ENCODE measurements at places on chromosomes 16 and 17. TPM values are rescaled to one million over a fixed set of nuclear protein-coding genes. Genes with fewer than 3 reads are reported as not detected.

Gene CTRL
- 2.2 TPM for total RNA-seq

Gene USP43
- 3.8 TPM for total RNA-seq

Gene CES4A
- total RNA-seq = 8.1 TPM

Gene MAP2K4
- total RNA-seq = 10.0 TPM

Gene VPS4A
- total RNA-seq = 23.2 TPM

Gene AGRP
- not detected for total RNA-seq

Gene NPB
- total RNA-seq = 0.54 TPM

Gene SCARF1
- total RNA-seq = 60.3 TPM

- DNase-seq = peak; percentile 64
Measured at GRCh38 chr17:79997011-79997660, 38.5 kb downstream of the TBC1D16 start.

DNA sequence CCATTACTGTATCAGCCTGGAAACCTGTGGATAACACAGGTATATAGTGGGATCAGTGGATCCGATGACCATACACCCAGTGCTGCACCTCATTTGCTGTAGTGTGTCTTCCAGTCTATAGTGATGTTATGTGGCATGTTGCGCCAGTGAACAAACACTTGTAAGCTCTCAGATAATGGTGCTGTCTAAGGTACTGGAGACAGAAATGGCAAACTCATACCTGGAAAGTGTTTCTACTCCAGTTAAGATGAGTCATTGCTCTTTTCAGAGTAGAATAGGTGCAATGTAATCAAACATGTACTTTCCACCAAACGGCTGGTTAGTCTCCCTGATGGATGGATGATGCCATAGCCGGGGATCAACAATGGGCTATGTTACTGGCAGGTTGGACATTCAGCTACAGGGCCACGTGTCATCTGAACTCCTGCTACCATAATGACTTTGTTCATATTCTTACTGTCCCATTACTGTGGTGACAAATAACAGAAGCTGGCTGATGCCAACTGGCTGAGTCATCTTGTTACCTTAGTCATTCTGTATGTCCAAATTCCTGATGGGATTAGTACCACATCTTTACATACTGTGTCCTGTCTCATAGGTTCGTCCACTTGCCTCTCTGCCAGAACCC lies 6.3 kb downstream of the CCL11 start:
- no peak for DNase-seq

GRCh38 chr16:83942815-83943515 lies 10.1 kb upstream of the OSGIN1 start:
- no peak for DNase-seq

DNA sequence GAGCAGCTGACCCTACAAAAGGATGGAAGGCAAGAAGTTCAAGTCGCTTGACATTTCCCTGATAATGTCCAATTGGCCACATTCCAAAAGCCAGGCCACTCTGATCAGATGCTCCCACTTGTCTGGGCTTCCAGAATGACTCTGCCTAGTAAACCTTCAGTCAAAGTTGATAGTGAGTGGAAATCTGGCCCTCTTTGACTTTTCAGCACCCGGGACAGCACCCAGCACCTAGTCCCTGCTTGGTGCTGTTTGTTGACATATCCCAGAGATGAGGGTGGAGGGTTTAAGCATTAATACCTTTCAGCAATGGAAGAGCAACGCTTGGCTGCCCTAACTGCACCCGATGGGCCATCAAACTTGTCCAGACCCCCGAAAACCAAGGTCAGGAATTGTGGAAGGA lies 131.3 kb downstream of the AIPL1 start:
- DNase-seq = no peak

DNA sequence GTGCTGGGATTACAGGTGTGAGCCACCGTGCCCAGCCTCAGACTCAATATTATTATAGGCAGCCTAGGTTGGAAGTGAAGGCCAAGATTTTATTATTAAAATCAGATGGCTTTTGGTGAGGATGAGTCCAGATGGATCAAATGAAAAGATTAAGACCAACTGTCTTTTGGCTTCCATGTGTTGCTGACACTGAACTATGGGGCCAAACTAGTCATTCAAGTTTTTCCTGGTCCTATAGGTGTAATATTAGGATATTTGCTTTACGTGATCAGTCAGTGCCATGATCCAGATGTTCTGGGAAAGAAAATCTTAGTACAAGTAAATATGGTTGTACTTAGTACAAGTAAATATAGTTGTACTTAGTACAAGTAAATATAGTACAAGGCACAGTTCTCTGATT lies 140.6 kb downstream of the MAP2K6 start:
- DNase-seq = no peak

- DNase-seq = no peak
Measured at GRCh38 chr17:55996826-55997225, 156.4 kb upstream of the ANKFN1 start.

DNA sequence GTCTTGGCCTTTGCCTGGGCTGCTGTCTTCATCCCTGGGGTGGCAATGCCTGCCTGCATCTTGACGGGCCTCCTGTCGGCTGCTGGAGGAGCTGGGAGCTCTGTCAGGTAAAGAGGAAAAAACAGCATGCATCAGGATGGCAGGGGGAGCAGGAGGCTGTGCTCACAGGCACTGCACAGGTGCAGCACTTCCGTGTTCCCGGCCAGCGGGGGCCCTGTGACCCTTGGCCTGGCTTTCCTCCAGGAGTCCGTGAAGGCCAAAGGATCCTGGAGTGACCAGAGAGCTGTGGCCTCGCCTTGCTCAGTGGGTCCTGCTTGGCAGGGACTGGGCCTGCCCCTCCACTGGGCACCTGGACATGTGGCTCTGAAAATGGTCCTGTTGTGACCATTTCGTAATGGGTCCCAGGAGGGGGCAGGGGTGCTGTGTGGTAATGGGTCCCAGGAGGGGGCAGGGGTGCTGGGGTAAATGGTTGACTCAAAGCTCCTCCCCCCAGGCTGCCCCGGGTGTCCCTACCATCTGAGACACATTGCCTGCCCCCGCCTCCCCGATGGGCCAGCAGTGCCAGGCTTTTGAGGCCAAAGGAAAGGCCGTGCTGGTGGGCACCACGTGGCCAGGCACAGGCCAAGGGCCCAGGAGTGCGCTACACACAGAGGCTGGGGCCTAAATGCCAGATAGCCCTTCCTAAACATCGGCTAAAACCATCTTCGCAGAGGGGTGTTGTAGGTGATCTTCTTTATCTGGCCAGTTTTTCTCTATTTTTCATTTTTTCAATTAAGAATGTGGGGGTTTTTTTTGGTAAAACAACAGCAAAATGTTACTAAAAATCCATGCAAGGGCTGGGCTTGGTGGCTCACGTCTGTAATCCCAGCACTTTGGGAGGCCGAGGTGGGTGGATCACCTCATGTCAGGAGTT lies 4.0 kb upstream of the FASN start:
- no peak for DNase-seq

DNA sequence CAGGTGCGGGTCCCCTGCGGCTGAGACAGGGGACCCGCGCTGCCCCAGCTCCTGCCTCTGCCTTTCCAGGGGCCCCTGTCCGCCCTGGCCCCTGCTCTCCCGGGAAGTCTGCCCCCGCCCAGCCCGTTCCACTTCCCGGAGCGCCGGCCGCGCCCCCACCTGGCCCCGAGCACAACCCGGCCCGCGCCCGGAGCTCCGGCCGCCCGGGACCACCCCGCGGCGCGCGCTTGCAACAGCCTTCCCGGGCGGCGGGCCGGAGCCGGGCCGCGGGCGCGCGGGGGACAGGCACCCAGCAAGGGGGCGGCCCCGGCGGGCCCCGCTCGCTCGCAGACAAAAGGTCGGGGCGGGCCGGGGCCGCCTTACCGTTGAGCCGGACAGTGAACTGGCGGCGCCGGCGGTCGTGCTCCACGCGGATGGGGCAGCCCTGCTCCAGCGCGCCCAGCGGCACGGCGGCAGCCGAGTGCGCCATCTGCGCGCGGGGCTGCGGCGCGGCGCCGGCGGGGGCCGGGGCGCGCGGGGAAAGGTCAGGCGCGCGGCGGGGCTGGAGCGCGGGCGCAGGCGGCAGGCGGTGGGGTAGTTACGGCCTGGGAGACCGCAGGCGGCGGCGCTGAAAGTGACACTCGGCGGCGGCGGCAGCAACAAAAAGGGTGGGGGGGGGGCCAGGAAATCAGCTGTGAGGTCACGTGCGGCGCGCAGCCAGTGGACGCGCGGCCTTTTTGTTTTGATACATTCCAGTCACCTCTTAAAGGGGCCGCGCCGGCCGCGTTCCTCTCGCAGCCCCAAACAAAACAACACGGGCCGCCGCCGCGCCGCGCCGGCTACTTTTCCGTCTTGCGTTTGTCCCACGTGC lies at the start of gene NATD1:
Gene NATD1, minus strand, starts transcription at position 615 of the 850 bp plus-strand sequence. Its CDS starts 146 bp downstream, at position 469.
- peak; percentile 68 for DNase-seq

- no peak for DNase-seq
Measured at GRCh38 chr17:3282901-3283300, 15.3 kb downstream of the OR3A1 start.
